C1 segment of cervical spinal cord (tissue), 14 donors: ENCODE measurements at places on chromosomes 2 and 18.
A peak's percentile ranks its signal among the peaks of the same experiment; 100 is the strongest.

- DNase-seq = no peak
Observed at GRCh38 chr2:36680012-36680411, 16.5 kb upstream of the VIT start.

DNA sequence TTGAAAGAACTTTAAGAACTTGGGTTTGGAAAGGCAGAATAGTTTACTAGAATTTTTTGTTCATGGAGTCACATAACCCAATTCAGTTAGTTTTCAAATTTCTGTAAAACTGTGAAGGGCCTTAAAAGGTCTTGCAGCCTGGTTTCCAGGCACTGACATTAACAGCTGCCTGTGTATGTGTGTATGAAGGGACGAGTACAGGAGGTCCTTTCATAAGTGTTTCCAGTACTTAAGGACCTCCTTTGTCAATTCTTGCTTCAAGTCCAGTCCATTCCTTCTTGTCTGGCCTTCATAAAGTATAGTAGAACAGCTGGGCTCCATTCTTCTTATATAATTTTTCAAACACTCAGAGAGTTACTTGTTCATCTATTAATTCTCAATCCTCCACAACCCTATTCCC is 136.5 kb downstream of the NR4A2 start:
- no peak for DNase-seq

- DNase-seq = no peak
Observed at GRCh38 chr2:120684289-120685065, 51.2 kb upstream of the GLI2 start.

- DNase-seq = no peak
Observed at GRCh38 chr18:79939096-79939495, 12.4 kb downstream of the SLC66A2 start.

- no peak for DNase-seq
Observed at GRCh38 chr2:168091986-168092385, 155.4 kb downstream of the STK39 start.

GRCh38 chr2:215171151-215171550 is 32.7 kb upstream of the ABCA12 start:
- DNase-seq = no peak

DNA sequence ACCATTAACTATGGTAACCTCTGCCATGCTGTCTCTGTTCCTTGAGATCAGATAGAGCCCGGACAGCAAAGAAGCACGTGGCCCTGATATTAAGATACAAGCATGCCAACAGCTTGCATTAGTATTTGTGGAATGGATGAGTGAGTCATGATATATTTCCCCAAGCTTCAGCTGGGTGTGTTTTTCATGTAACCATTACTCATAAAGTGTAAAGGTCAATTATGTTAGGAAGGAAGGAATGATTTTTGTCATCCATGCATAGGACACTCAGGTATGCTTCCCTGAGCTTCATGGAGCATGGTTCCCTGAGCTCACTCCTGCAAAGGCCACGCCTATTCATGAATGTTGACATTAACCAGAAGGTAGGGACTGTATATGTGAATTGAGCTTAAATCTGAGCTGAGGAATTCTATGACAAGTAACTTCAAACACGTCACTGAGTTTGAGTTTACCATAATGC is 74.6 kb downstream of the ARL4C start:
- no peak for DNase-seq

DNA sequence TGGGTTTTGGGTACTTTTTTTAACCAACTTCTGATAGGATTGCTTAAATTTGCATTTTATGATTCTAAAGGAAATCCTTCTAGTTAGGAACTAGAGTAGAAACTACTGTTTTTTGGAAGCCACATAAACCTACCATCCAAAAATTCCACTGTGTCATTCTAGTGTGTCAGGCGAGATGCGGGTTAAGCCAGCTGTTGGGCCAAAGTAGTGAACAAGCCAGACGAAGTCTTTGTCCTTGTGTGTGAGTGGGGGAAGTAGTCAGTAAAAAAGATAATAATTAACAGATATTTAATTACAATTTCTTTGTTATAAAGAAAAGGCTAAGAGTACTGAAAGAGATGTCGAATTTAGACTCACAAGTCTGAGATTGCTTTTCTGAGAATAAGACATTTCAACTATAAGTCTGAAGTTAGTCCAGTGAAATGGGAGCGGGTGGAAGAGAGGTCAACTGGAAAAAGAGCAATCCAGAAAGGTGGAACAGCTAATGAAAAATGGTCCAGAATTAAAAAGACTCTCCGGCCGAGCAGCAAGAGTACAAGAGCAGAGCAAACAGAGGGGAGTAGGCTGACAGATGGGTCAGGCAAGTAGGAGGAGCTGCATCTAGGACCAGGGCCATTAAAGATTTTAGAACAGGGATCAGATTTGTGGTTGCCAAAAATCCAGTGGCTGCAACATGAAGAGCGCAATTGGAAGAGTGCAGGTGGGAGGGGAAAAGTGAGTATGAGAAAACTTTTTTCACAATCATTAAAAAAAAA is 1.5 kb downstream of the EPB41L5 start:
- DNase-seq = peak; percentile 1

GRCh38 chr2:385785-386184 is 97.9 kb upstream of the ALKAL2 start:
- DNase-seq = no peak

DNA sequence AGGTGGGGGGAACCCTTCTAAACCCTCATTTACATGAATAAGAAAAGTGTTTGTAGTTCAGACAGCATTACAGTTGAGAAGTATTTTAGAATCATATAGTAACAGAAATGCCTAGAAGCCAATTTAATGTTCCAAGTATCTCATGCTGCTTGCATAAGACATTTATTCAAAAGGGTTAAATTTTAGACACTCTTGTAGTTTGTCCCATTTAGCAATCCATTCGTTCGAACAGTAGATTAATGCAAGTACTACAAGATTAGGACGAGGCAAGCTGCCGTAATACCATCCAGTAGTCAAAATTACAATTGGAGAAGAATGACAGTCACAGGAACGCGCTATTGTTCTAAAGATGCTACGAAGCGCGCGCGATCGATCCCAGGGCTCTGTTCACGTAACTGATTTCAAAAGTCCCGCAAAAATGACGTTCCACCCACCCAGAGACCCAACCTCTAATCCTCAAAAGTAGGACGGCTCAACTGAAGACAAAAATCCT is 1.2 kb downstream of the TMEM237 start:
- DNase-seq = no peak

- DNase-seq = no peak
Observed at GRCh38 chr2:88321449-88322248, 130.8 kb downstream of the FOXI3 start.

GRCh38 chr2:20917719-20918572 is 95.0 kb upstream of the LDAH start:
- no peak for DNase-seq

- DNase-seq = no peak
Observed at GRCh38 chr2:30664761-30665358, 142.4 kb downstream of the CAPN13 start.

DNA sequence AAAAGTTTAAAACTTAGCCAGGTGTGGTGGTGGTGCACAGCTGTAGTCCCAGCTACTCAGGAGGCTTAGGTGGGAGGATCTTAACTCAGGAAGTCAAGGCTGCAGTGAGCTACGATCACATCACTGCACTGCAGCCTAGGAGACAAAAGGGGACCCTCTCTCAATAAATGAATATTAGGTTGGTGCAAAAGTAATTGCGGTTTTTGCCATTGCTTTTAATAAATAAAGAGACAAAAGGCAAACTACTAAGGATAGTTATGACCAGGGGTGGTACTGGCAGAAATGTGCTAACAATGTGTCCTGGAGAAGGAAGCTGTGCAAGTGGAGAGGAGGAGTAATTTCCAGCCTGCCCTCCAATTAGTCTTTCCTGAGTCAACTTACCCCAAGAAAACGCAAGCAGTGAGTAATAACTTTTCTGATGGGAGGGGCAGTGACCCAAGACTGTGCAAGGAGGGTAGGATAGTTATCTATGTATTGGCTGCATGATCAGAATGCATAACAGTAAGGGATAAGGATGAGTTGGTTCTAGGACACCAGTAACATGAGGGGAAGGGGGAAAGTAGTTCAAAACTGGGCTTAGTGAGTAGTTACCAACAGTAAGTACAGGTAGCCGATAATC is 1.5 kb downstream of the EXOC6B start:
- no peak for DNase-seq

DNA sequence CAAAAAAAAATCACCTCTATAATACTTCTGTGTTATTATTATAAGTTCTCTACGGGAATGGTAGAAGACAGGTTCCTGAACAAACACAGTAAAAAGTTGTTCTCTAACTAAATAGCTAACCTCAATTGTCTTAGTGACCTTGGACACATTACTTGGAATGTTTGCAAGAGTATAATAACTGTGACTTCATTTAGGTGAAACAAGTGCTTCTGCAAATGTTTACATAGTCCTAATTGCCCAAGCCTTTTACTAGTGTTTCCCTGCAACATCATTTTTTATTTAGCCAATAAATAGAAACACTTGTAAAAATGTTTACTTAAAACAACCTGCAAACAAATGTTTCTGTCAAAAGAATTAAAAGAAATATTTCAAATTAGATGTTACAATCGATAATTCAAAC is 9.9 kb downstream of the PLEKHM3 start:
- no peak for DNase-seq

GRCh38 chr18:10352671-10353070 is 101.8 kb upstream of the APCDD1 start:
- DNase-seq = no peak

DNA sequence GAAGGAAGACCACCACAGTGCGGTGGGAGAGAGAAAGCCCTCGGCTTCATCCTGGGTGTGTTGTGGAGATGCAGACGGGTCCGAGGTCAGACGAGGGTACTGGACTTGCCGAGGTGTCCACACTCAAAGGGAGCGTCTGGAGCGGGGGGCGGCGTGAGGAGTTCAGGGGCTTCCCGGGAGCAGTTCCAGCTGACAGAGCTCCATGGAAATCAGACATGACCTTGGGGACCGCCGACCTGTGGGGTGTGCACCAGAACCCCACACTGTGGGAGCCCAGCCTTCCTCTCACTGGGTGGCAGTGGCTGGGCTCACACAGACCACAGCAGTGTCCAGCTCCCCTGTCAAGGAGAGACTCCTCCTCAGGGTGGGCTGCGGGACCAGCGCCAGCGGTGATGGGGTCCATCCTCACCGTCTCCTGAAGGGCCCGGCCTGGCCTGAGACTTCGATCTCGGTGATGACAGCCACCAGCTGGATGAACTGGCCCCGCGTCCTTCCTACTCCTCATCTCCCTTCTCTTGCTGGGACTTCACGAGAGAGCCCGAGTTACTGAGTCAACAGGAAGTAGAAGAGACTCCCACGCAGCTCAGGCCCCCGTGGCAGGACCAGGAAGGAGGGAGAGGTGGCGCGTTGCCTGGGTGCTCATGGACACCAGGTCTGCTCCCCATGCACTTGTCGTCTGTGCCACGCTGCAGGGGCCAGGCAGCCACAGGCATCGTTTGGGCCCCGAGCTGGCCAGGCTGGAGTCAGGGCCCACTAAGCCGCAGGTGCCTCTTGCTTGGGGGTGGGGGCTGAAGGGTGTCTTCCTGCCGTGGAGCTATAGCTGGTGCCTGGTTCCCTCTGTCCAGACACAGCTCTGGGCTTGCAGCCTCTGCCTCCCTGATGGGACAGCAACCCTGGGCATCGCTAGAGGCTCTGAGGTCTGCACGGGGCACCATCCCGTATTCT is 101.9 kb upstream of the CTDP1 start:
- DNase-seq = no peak

- peak; percentile 94 for DNase-seq
Observed at GRCh38 chr2:66849153-66849755, 414.3 kb downstream of the MEIS1 start.

DNA sequence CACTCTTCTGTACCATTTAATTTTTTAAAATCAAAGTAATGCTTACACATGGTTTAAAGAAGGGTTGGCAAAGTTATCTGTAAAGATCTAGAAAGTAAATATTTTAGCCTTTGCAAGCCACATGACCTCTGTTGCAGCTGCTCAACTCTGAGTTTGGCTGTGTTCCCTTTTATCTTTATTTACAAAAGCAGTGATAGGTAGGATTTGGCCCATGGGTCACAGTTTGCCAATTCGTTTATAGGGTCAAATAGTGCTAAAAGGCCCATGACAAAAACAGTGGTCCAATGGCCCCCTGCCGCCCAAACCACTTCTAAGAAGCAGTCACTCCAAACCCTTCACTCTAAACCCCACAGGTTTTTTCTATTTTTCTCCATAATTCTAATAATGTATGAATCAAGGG is 124.8 kb downstream of the PARD3B start:
- DNase-seq = no peak

DNA sequence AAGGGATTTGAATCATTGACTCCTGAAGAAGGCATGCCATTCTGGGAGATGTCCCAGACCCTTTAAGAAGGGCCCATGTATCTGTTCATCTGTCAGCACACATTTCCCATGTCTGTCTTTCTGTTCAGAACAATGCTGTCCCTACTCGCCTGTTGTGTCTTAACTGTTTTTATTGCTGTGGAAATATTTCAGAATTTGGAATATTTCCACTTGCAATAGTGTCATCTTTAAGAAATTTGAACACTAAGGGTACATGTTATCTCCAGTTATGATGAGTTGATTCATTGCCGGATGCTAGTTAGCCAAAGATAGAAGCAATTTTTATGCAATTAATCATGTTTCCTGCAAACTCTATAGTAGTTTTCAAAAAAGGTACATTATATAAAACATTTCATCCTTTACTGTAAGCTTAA is 36.9 kb upstream of the NT5C1B start:
- DNase-seq = no peak
